ENCODE measurements at places on chromosomes 12 and 14.
A peak's percentile ranks its signal among the peaks of the same experiment; 100 is the strongest.

GRCh38 chr14:75610834-75611233 lies 32.4 kb downstream of the FLVCR2 start:
- no peak overlapping the region for H3K27ac ChIP-seq
- H3K36me3 ChIP-seq = peaks cover 4% of the 10 kb centered on the region
- H3K27me3 ChIP-seq = no peaks in the 10 kb centered on the region
- H3K4me1 ChIP-seq = peaks cover 13% of the 10 kb centered on the region

GRCh38 chr14:54881235-54881760 lies 21.3 kb downstream of the GCH1 start:
- peak overlapping the region; percentile 94 for H3K4me3 ChIP-seq
- peak; percentile 19 for DNase-seq
- H3K4me1 ChIP-seq = peaks cover 11% of the 10 kb centered on the region
- H3K36me3 ChIP-seq = no peaks in the 10 kb centered on the region
- no peaks in the 10 kb centered on the region for H3K27me3 ChIP-seq

DNA sequence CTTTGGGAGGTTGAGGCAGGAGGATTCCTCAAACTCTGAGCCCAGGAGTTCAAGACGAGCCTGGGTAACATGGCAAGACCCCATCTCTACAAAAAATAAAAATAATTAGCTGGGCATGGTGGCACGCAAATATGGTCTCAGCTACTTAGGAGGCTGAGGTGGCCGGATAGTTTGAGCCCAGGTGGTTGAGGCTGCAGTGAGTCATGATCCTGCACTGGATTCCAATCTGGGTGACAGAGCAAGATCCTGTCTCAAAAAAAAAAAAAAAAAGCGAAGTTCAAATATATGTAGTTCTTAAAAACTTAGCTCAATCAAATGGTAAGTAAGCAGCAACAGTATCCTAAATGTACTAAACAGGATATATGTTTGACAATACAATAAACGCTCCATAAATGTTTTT lies 85.5 kb upstream of the SSTR1 start:
- DNase-seq = no peak
- H3K27me3 ChIP-seq = no peaks in the 10 kb centered on the region
- H3K36me3 ChIP-seq = no peaks in the 10 kb centered on the region
- H3K4me1 ChIP-seq = no peaks in the 10 kb centered on the region
- H3K27ac ChIP-seq = no peak overlapping the region

DNA sequence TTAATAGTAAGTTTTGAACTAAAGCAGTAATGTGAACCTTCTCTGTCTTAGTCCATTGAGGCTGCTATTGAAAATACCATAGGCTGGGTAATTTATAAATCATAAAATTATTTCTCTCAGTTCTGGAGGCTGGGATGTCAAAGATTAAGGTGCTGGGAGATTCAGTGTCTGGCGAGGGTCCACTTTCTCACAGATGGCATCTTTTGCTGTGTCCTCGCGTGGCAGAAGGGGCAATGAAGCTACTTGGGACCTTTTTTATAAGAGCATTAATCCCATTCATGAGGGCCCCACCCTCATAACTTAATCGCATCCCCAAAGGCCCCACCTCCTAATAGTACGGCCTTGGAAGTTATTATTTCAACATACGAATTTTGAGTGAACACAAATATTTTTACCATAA lies 28.4 kb downstream of the LIN7A start:
- H3K27me3 ChIP-seq = no peaks in the 10 kb centered on the region
- no peak overlapping the region for H3K27ac ChIP-seq
- no peak overlapping the region for H3K4me3 ChIP-seq
- no peak for DNase-seq
- no peaks in the 10 kb centered on the region for H3K4me1 ChIP-seq
- no peaks in the 10 kb centered on the region for H3K36me3 ChIP-seq

DNA sequence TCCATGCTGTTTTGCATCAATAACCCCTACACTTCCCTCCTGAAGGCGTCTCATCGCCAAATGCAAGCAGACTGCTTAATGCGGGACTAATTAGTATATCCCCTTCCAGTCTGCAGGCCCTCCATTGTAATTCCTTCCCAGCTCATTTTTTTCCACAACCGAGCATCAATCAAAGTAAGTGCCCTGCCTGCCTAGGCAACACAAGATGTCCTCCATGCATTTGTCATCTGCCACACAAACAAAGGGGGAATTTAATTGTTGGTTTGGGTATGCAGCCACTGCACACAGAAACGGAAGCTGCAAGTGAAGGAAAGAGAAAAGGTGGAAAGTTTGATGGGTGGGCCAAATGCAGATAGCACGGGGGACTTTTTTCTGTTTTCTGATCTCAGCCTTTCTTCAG lies 168.0 kb downstream of the EGLN3 start:
- no peaks in the 10 kb centered on the region for H3K4me1 ChIP-seq
- peaks cover 3% of the 10 kb centered on the region for H3K27me3 ChIP-seq
- no peak for DNase-seq
- no peak overlapping the region for H3K27ac ChIP-seq
- H3K4me3 ChIP-seq = no peak overlapping the region
- no peaks in the 10 kb centered on the region for H3K36me3 ChIP-seq

- H3K36me3 ChIP-seq = no peaks in the 10 kb centered on the region
- H3K4me3 ChIP-seq = no peak overlapping the region
- H3K4me1 ChIP-seq = no peaks in the 10 kb centered on the region
- H3K27me3 ChIP-seq = peaks cover 4% of the 10 kb centered on the region
Measured at GRCh38 chr12:114457620-114458019, 51.7 kb upstream of the TBX5 start.

DNA sequence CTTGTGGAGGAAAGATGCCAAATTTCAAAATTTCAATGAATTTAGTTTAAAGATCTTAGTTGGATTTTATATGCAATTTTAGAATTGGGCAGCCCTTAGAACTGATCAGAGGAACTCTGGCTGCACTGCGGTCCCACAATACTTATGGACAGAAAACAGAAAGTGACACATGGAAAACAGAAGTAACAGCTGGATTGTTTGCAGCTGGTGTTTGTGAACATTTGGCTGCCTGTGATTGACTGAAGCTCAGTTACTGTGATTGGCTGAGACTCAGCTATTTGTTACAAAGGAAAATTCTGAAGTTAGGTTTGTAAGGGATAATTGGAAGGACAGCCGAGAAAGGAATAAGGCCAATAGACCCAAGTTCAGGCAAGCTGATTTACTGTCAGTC lies 10.0 kb upstream of the KRT86 start:
- H3K4me3 ChIP-seq = no peak overlapping the region
- H3K4me1 ChIP-seq = no peaks in the 10 kb centered on the region
- H3K27ac ChIP-seq = no peak overlapping the region
- no peaks in the 10 kb centered on the region for H3K36me3 ChIP-seq
- peaks cover 11% of the 10 kb centered on the region for H3K27me3 ChIP-seq

- no peak for DNase-seq
- H3K4me3 ChIP-seq = peak overlapping the region; percentile 97
- H3K36me3 ChIP-seq = peaks cover 14% of the 10 kb centered on the region
- no peaks in the 10 kb centered on the region for H3K27me3 ChIP-seq
- peaks cover 51% of the 10 kb centered on the region for H3K4me1 ChIP-seq
- H3K27ac ChIP-seq = peak overlapping the region; percentile 93
Measured at GRCh38 chr12:6442836-6443235, 1.9 kb upstream of the CD27 start.

DNA sequence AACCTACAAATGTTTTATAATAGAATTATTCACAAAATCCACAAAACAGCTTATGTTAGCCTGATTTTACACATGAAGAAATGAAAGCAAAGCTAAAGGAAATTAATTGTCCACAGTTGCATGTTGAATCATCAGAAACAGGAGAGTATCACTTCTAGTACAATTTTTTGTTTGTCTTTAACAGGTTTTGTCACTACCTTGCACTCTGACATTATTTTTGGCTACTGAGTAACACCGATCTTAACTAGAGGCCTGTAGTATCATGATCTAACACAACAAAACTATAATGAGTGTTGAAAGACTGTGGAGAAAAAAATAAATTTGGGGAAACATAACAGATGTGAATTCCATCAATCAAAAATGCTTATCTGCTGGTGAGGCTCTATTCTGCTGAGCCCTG lies 60.1 kb downstream of the TAOK3 start:
- H3K27me3 ChIP-seq = no peaks in the 10 kb centered on the region
- H3K36me3 ChIP-seq = peaks cover 9% of the 10 kb centered on the region
- no peak for DNase-seq
- H3K27ac ChIP-seq = no peak overlapping the region
- H3K4me1 ChIP-seq = peaks cover 30% of the 10 kb centered on the region

DNA sequence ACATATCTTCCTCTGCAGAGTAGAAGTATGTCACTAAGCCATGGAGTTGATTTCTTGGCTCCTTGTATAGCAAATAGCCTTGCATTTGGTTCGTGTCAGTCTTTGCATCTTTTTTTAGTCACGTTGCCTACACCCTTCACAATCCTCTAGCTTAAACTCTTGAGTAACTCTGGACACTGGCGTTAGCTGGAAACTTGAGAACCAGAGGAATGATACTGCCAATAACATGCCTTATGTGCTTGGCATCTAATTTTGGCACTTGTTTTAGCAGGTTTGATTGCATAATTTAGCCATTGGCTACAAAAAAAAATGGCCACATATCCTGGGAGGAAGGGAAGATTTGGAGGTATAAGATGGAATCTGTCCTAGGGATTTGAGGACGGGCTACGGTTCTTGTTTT lies 136.2 kb downstream of the ETV6 start:
- no peak overlapping the region for H3K4me3 ChIP-seq
- peaks cover 43% of the 10 kb centered on the region for H3K4me1 ChIP-seq
- no peaks in the 10 kb centered on the region for H3K27me3 ChIP-seq
- no peak overlapping the region for H3K27ac ChIP-seq
- H3K36me3 ChIP-seq = peaks cover 22% of the 10 kb centered on the region

- H3K27ac ChIP-seq = no peak overlapping the region
- H3K27me3 ChIP-seq = no peaks in the 10 kb centered on the region
- H3K4me1 ChIP-seq = peaks cover 15% of the 10 kb centered on the region
- no peak overlapping the region for H3K4me3 ChIP-seq
Measured at GRCh38 chr14:92619671-92620456, 106.3 kb downstream of the RIN3 start.

- H3K36me3 ChIP-seq = no peaks in the 10 kb centered on the region
- no peaks in the 10 kb centered on the region for H3K4me1 ChIP-seq
- DNase-seq = no peak
- no peaks in the 10 kb centered on the region for H3K27me3 ChIP-seq
Measured at GRCh38 chr12:71194657-71195056, 36.9 kb upstream of the TSPAN8 start.

GRCh38 chr14:24368562-24369252 lies 723 bp downstream of the NFATC4 start:
- H3K36me3 ChIP-seq = no peaks in the 10 kb centered on the region
- DNase-seq = peak; percentile 45
- H3K27ac ChIP-seq = peak overlapping the region; percentile 84
- H3K4me3 ChIP-seq = peak overlapping the region; percentile 92

DNA sequence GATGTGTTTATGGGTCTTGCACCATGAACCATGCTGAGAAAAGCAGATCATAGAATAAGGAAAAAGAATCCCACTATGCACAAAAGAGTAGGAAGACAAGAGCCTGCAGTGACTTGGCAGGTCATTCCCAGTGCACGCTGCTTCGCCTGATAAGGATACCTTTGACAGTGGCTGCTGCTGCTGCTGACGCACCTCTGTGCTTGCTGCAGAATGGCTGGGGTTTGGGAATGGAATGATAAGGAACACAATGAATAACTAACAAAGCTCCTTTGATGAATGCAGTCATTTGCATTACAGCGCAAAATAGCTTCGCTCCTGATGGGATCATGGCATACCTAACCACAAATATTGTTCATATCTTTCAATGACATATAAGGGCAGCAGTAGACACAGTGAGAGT lies 278.7 kb downstream of the PDZRN4 start:
- no peaks in the 10 kb centered on the region for H3K36me3 ChIP-seq
- DNase-seq = no peak
- H3K4me3 ChIP-seq = no peak overlapping the region
- H3K27me3 ChIP-seq = peaks cover 6% of the 10 kb centered on the region
- H3K27ac ChIP-seq = no peak overlapping the region

- no peak overlapping the region for H3K4me3 ChIP-seq
- H3K36me3 ChIP-seq = no peaks in the 10 kb centered on the region
- no peak overlapping the region for H3K27ac ChIP-seq
- H3K27me3 ChIP-seq = no peaks in the 10 kb centered on the region
- H3K4me1 ChIP-seq = no peaks in the 10 kb centered on the region
Measured at GRCh38 chr12:127150956-127151355, 1116.0 kb upstream of the TMEM132C start.

GRCh38 chr12:56120158-56120846 lies 2.2 kb downstream of the ZC3H10 start:
- H3K4me3 ChIP-seq = no peak overlapping the region
- H3K27ac ChIP-seq = no peak overlapping the region

DNA sequence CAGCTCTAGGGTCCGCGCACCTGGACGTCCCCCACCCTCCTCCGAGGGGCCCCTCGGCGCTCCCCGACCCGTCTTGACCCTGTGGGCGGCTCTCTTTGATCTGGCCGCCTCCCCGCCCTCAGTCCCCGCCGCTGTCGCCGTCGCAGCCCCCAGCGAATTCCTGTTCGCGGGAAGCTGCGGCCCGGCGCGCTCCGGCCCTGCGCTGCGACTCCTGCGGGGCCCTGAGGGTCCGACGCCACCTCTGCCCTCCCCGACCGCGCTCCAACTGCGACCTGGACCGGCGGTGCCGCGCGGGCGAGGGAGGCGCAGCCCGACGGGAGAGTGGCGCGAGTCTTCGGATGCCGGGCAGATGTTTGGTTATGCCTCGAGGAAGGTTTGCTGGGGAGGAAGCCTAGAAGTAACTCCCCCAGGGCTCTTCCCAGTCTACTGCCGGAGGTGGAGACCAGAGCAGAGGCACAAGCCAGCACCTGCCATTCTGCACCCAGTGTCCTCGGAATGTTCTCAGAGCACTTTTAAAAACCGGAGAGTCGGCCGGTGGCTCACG lies 440 bp upstream of the ISM2 start:
- DNase-seq = no peak
- no peak overlapping the region for H3K27ac ChIP-seq
- H3K27me3 ChIP-seq = peaks cover 14% of the 10 kb centered on the region
- no peaks in the 10 kb centered on the region for H3K36me3 ChIP-seq

- peaks cover 14% of the 10 kb centered on the region for H3K4me1 ChIP-seq
- H3K27me3 ChIP-seq = no peaks in the 10 kb centered on the region
- peaks cover 31% of the 10 kb centered on the region for H3K36me3 ChIP-seq
- no peak overlapping the region for H3K4me3 ChIP-seq
- DNase-seq = no peak
- peak overlapping the region; percentile 78 for H3K27ac ChIP-seq
Measured at GRCh38 chr14:73731111-73731510, 16.9 kb upstream of the PNMA1 start.

GRCh38 chr14:100735271-100735670 lies 8.6 kb downstream of the DLK1 start:
- peaks cover 3% of the 10 kb centered on the region for H3K27me3 ChIP-seq
- no peak overlapping the region for H3K27ac ChIP-seq
- no peak for DNase-seq
- H3K36me3 ChIP-seq = no peaks in the 10 kb centered on the region
- H3K4me3 ChIP-seq = no peak overlapping the region
- no peaks in the 10 kb centered on the region for H3K4me1 ChIP-seq

- H3K4me1 ChIP-seq = peaks cover 37% of the 10 kb centered on the region
- no peaks in the 10 kb centered on the region for H3K27me3 ChIP-seq
- peak overlapping the region; percentile 66 for H3K27ac ChIP-seq
Measured at GRCh38 chr12:116861320-116861719, 19.9 kb downstream of the HRK start.
